Cerebellar nuclear complex (tissue), 1 donor: ENCODE measurements at places on chromosomes 2 and 18.

- DNase-seq, result no peak
Measured at GRCh38 chr2:111946294-111947114, 48.1 kb downstream of the MERTK start.

GRCh38 chr2:52934323-52934898, 833.2 kb upstream of the CHAC2 start:
- DNase-seq, result no peak

- no peak for DNase-seq
Measured at GRCh38 chr2:8154936-8155335, 526.9 kb upstream of the ID2 start.

GRCh38 chr2:162252153-162252552, 8.9 kb upstream of the FAP start:
- DNase-seq, result no peak

GRCh38 chr18:56999823-57000222, 147.1 kb upstream of the BOD1L2 start:
- DNase-seq, result no peak

- no peak for DNase-seq
Measured at GRCh38 chr2:143964891-143965290, 555.0 kb downstream of the ZEB2 start.

DNA sequence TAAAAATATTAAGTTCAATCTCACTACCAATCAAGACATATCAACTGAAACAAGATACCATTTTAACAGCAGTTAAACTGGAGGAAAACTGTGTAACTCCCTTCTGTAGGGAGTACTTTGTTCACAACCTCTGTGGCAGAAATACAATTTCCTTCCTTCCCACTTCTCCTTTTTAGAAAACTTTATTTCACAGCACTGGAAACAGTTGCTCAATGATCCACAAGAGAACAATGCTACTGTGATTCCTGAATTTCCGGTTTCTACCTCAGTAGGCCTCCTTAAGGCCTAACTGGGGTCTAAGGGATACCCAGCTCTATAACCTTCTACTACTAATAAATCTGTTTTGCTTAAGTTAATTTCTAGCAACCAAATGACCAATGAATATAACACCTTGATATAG, 14.1 kb downstream of the TLK1 start:
- no peak for DNase-seq

DNA sequence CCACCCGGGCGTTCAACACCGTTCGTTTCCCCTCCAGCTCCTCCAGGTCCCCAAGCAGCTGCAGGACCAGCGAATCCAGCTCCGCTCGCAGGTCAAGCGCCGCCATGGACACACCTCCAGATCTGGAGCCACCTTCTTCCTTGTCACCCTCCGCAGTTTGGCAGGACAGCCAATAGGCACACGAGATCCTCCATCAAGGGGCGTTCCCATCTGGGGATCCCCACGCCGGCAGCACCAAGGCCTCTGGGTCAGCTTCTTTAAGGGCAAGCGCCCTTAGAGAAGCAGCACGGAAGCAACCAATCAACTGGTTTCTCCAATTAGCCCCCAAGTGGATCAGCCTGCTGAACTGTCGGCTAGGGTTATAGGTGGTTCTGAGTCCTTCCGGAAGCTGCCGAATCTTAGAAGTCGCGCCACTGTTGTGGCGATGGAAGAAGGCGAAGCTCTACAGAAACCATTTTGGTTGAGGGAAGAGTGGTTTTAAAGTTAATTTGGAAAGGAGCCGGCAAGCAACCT, 621 bp upstream of the IMP4 start:
- peak; percentile 76 for DNase-seq

DNA sequence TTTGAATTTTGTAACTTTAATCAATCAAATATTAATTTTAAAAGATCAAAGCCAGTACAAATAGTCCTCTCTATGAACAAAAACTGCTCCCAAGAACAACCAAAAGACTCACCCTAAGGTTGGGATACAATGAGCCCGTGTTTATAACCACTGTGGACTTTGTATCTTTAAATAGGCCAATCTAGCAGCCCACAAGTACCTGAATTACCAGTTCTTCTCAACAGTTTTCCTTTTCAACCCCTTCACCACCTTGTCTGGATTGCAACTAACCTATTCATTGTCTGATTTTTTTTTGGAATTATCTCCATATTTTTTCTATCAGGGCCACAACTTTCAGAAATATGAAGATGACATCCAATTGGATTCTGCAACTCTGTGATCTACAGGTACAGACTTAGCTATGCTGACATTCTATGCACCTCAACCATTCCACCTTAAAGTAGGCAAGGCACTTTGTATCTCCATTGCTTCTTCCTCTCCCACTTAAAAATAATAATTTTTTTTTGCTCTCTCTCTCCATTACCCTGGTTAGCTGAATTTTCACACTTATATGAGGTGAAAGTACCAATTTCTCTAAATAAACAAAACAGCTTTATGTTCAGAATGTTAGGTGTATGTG, 81.9 kb upstream of the MAPRE2 start:
- no peak for DNase-seq
